ENCODE measurements at places on chromosomes 11 and 22.

- peak; percentile 62 for DNase-seq
These were observed 9.9 kb downstream of the SLC43A3 start for GRCh38 chr11:57417056-57417455.

DNA sequence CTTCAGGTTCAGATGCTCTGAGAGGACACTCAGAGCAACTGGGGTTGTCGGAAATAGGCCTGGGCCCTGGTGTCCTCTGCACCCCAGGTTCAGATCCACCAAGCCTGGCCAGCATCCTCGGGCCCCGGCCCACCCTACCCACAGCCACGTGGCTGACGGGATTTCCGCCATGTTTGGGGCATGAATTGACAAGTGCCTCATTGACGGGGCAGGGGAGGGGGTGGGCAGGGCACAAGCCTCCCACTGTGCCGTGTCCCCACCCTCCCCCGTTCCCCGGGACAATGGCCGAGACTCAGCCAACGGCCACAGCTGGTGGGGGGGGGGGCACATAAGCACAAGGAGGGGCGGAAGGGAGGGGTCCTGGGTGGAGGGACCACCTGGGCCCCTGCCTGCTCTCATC lies 8.5 kb downstream of the MYRF start:
- no peak for DNase-seq

DNA sequence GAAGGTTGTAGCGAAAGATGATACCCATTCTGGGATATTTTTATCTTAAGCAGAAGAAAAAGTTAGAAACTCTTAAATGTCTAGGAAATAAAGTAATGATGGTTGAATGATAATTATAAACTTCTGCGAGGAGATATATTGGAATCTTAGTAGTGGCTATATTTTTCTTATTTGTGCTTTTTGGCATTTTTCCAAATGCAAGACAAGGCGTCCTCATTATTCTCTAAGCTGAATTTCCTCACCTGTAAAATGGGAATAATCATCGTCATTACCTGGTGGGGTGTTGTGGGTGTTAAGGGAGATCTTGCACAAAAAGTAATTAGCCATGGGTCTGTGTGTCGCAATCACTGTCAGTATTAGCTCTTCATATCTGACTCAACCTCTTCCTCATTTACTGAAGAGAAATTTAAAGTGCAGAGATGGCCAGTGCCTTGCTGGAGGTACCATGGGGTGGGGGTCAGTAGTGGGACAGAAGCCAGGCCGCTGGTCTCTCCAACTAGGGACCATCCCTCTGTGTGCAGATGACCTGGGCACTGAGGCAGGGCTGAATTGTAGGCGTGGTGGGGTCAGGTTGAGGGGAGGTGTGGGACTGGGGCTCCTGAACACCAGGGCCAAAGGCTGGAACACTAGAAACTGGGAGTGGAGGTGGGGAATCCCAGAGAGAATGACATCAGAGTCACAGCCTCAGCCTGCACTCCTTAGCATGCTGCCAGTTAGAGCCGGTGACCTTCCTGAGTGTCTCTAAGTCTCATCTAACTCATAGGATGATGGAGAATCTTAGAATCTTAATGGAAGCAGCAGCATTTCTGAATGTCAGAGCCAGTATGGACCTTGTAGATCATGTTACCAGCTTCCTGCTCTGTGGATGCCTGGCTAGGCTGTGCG lies 4.1 kb downstream of the PITPNM1 start:
- no peak for DNase-seq

DNA sequence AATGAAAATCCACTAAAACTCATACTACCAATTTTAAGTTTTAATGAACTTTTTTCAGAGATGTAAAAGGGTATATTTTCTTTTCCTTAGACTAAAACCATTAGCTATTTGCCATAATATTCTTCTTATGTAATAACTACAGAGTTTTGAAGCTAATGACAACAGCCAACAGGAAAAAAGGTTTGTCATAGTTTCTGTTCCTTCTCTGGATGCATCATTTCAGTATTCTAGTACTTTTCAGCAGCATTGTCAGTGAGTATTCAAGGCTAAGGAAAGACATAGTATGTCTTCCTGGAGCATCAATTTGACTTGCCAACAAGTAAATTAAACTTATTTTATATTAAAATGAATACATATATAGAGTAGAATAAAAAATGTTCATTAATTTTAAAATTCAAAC lies 166.0 kb downstream of the METTL15 start:
- no peak for DNase-seq

- DNase-seq, result no peak
These were observed 94.8 kb downstream of the TENM4 start for GRCh38 chr11:79346021-79346420.

DNA sequence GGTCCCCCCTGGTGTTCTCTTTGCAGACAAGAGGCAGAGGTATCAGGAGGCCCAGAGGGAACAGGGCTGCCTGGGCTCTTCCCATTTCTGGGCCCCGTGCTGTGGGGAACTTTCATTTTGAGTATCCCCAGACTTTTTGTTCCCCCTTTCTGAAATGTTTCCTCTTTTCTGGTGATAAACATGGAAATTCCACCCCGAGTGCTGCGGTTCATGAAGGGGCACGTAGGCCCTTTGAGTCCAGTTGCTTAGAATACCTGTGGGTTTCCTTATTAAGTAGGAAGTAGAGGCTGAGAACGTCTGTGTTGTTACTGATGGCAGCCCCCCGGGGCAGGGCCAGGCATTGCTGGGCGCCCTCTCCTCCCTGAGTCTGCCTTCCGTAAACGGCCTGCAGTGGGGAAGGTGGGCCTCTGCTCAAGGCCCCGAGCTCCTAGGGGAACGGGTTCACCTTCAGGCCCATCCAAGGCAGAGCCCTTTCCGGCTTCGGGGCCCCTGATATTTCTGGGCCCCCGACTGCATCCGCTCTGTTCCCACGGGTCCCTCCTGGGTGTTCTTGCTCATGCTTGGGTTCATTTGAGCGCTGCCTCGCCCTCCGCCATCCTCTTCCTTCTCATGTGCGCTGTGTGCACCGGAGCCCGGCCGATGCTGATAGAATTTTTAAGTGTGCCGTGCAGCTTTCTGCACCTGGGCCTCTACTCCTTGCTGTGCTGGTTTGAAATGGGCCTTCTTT lies 12.0 kb downstream of the TBC1D22A start:
- no peak for DNase-seq

- no peak for DNase-seq
These were observed 64.8 kb downstream of the RAB30 start for GRCh38 chr11:83006877-83007330.

DNA sequence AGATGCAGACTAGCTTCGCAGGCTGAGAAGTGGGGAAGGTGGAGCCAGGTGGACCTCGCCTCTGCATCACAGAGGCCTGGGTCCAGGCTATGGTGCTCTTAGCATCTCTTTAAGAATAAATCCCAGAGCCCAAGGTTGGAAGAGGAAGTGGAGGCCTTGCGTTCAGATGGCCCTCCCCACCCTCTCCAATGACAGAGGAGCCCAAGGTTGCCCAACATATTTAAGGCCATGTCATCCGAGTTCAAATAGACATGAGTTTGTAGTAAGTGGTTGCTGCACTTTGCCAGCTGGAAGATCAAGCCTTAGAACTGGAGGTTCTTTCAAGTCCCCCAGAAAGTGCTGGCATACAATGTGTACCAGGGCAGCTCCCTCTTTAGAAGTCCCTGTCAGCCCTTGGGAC lies 47.1 kb upstream of the HORMAD2 start:
- no peak for DNase-seq

GRCh38 chr11:95076416-95076815 lies 9.7 kb downstream of the SRSF8 start:
- peak; percentile 98 for DNase-seq

DNA sequence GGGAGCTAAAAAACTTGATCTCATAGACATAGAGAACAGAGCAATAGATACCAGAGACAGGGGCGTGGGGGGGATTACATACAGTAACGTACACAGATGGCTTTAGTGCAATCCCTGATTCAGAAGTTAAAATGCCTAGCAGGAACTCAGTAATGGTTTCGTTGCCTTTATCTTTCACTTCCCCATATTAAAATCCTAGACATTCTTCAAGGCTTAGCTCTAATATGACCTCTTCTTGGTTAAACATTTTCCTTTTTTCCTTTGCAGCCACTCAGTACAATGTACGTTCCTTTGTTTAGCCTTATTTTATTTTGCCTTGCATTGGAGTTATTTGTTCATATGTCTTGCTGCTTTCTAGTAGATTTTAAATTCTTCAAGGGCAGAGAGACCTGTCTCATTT lies 104.9 kb downstream of the C11orf87 start:
- DNase-seq, result no peak

DNA sequence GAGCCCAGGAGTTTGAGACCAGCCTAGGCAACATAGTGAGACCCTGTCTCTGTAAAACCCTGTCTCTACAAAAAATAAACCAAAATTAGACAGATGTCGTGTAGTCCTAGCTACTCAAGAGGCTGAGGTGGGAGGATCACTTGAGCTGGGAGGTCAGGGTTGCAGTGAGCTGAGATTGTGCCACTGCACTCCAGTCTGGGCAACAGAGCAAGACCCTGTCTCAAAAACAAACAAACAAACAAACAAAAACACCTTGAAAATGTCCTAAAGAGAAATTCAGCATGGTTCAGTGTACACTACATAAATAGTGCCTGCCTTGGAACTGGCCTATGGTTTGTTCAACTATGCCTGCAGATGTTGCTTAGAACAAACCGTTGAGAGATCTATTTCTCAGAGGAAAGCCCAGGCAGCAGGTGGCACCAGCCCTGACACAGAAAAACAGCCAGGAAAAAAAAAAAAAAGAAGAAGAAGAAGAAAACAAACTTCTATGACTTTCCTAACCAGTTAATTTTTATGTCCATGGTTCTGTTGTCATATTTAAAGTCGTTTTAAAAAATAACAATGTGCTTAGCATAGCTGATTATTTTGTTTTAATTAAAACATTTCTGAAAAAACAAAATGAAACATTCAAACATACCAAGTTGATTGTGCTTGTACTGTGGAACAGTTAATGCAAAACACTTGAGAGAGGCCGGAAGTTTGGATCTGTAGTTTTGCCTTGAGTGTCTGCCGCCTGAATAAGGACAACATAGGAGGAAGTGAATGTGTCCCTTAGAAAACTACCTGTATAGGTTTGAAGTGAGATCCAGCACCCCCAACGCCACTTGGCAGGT lies 5.4 kb downstream of the KREMEN1 start:
- no peak for DNase-seq

GRCh38 chr11:24591283-24591682 lies 94.4 kb downstream of the LUZP2 start:
- DNase-seq, result peak; percentile 17

GRCh38 chr11:396948-397548 lies 3.0 kb downstream of the PKP3 start:
- peak; percentile 58 for DNase-seq
